Central memory CD4-positive, alpha-beta T cell (primary cell): ENCODE measurements at places on chromosomes 5 and 9.
A peak's percentile ranks its signal among the peaks of the same experiment; 100 is the strongest.

DNA sequence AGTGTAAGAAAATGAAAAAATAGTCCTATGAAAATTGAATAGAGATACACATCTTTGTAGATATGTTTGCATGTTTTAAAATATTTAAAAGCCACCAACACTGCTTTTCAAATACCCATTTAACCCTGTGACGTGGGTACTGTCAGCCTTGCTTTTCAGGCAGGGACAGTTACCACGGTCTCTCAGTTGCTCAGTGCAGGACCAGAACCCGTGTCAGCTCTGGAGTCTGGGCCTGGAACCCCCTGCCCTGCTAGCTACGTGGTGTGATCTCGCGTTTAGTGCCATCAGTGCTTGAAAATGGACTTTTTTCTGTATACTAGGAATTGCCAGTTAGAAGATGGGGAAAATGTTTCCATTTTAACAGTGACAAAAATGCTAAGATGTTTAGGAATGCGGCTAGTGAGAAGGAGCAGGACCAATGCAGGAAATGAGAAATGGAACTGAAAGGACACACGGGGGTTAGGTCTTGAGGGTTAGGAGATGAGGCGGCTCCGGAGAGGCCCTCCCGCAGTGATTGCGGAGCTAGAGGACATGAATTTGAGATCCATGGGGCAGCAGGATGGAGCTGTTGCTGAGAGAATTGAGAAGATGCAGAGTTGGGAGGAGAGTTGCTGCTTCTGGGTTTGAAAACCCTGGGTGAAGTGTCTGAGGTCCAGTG, 13.7 kb downstream of the RNU6ATAC start:
- no peak for DNase-seq

DNA sequence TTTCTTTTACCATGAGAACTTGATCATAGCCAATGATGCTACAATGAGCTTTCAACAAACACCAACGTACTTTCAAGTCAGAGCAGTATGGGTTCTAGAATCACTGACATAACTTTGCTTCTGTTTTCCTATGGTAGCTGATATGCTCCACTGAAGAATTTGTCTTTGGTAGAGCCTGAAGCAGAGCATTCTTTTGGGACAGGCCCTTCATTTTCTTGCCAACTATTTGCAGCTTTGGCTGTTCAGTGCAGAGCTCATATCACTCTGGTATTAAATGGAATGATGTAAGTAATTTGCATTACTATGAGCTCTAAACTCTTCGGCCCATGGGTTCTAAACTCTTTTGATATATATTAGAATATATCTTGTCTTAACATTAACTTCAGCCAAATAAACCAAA, 51.8 kb upstream of the APC start:
- no peak for DNase-seq

DNA sequence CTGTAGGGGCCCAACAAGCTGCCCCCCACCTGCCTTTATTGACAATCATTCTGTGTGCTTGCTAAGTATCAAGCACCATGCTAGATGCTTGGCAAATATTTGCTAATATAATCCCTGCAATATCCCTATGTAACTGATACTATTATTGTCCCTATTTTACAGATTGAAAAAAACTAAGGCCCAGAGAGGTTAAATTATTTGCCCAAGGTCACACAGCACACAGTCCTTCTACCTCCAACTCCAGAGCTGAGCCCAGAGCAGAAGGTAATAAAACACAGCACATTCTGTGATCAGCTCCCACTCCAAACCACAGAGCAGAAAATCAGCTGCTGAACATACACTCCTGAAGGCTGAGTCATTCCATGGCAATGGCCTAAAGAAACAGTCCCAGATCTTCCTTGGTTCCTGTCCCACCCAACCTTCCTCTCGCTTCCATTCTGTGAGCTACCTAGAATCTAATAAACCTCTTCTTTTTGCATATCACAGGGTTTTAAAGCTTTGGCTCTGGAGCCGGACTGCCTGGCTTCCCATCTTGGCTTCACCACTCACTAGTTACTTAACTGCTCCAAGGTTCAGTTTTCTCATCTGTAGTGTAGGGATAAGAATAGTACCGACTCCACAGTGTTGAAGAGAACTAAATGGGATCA, 66.7 kb upstream of the ADRA1B start:
- DNase-seq, result no peak

GRCh38 chr5:98905857-98906688, 22.7 kb downstream of the CHD1 start:
- peak; percentile 57 for DNase-seq

GRCh38 chr5:173187054-173187743, 42.9 kb downstream of the BNIP1 start:
- DNase-seq, result no peak

- DNase-seq, result no peak
Measured at GRCh38 chr9:34562135-34562745, 27.3 kb downstream of the CNTFR start.

- peak; percentile 48 for DNase-seq
Measured at GRCh38 chr5:61304590-61305381, 27.3 kb upstream of the ZSWIM6 start.

DNA sequence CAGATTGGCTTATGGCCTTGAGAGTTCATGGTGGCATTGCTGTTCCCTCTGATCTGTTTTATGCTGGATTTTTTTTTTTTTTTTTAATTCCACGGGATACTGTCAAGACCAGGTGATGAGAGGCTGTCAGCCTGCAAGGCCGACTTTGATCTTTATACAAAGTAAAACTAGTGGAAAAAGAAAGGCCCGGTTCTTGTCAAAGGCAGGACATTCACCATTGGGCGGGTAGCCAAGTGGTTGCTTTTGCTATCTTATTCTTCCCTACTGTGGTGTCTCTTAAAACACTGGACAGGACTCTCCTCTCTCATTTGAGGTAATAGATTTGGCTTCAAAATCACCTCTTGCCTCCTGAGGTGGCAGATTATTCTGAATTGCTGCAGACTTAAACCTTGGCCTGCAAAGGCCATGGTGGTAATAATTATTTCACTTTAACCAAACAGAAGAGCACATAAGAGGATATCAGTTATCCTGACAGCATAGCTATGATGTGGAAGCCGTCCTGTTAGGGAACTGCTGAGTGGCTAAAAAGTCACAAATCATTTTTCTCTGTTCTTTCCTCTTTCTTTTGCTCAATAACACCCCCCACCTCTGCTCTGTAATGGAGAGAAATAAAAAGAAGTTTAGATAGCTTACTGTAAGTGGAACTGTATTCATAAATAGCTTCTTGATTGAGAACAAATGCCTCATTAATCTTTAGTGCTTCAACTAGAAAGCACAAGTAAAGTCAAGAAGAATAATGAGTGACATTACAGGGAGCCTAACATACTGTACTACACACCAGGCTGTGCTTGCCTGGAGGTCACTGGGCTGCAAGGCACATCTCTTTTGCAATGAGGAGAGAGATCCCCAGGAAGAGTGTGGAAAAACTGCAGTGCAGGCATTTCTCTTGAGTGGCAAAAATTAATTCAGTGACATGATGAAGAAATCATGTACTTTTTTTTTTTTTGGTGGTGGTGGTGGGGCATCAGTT, 275.6 kb downstream of the KDM4C start:
- no peak for DNase-seq

- no peak for DNase-seq
Measured at GRCh38 chr5:154782326-154782725, 27.1 kb downstream of the LARP1 start.

DNA sequence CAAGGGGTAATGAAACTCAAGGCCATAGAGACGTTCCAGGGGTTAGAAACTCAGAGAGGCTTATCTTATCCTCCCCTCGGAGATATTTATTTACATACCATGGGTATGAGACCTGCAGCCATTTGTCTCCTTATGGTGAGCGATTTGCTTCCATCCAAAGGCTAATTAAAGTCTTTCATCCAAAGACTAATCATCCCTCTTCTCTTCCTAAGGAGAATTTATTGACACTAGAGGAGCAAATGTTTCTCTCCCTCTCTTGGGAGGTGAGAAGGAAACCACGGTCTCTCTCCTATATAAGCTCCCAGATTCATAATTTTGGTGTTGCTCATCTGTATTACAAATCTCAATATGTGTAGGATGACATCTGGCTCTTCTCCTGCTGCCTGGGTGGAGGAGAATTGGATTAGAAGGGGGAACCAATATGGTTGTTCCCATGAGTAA, 31.0 kb upstream of the RPS23 start:
- DNase-seq, result no peak

GRCh38 chr9:98081477-98082219, 25.1 kb downstream of the NANS start:
- DNase-seq, result no peak

- DNase-seq, result no peak
Measured at GRCh38 chr5:76863001-76863400, 13.2 kb downstream of the S100Z start.

- no peak for DNase-seq
Measured at GRCh38 chr5:59782856-59783255, 110.7 kb downstream of the PDE4D start.

DNA sequence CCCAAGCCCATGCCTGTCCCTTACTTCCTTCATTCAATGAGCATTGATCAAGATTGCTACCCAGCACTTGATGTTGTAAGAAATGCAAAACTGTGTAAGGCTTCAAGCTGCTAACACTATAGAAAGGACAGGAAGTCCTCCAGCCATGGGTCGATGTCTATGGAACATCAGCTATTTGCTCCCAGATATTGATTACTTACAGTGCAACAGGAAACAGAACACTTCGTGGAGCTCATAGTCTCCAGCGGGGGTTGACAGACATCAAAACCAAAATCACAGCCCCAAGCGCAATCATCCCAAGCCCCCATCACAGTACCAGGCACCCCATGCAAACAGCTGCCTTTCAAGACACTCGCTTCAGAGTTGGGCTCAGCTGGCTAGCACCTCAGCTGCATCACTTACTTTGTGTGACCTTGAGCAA, 26.8 kb upstream of the DUSP1 start:
- no peak for DNase-seq

GRCh38 chr5:62778316-62779009, 199.8 kb downstream of the LRRC70 start:
- DNase-seq, result no peak

DNA sequence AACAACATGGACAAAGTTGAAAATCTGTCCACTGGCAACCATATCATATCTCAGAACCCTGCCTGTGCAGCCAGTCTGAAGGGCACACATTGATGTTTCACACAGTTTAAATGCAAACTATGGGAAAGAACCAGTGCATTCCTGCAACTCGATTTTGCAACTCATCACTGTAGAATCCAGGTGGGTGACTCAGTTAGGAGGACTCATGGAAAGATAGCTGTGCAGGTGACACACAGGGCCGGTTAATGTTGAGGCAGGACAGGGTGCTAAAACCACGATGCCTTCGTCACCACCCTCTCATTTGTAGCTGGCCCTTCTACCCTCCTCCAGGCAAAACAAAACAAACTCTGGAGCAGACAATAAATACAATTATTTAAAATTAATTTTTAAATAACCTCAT, 62.8 kb downstream of the TLE1 start:
- no peak for DNase-seq

GRCh38 chr5:56026863-56027300, 32.1 kb upstream of the IL6ST start:
- DNase-seq, result no peak

GRCh38 chr9:14127656-14128055, 186.3 kb downstream of the NFIB start:
- DNase-seq, result no peak

DNA sequence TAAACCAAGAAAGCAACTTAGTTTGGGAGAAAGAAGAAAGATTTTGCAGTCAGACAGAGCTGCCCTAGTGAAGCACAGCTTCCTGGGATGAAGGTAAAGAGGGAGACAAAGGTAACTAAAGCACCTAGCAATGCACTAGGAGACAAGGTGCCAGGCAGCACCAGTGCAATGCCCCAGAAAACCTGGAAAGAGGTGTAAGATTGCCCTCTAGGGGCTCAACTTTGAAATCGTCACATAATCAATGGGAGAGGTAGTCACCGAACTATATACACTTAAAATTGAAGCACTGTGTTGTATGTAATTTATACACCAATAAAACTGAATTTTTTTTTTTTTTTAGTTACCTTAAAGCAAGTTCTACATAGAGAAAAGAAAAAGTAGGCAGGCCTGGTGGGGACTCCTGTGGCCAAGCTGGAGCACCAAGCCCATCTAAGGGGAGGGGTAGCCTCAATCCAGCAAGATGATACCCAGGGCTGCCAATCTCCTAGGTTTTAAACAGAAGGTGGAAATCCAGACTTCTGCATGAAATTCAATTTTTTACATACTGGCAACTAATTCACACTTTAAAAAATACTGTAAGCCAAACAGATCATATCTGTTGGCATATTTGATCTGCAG, 48.2 kb downstream of the CDK5RAP2 start:
- no peak for DNase-seq

DNA sequence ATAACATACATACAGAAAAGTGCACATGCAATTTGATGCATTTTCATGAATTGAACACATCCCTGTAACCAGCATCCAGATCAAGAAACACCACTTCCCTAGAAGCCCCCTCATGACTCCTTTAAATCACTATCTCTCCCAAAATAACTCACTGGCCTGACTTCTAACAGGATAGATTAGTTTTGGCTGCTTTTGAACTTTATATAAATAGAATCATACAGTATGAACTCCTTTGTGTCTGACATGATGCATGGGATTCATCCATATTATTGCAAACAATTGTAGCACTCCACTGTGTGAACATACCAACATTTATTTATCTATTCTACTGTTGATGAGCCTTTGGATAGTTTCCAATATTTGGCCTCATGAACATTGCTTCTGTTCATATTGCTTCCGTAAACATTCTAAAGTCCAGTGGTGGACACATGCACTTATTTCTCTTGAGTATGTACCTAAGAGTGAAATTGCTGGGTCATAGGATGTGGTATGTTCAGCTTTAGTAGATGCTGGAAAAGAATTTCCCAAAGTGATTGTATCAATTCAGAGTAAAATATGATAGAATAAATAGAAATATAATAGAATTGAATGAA, 148.7 kb upstream of the GDNF start:
- DNase-seq, result no peak

- DNase-seq, result no peak
Measured at GRCh38 chr5:154097031-154097430, 58.3 kb downstream of the MFAP3 start.

- no peak for DNase-seq
Measured at GRCh38 chr9:79264511-79265355, 307.0 kb upstream of the TLE4 start.

GRCh38 chr5:170785416-170785815, 1.9 kb downstream of the GABRP start:
- no peak for DNase-seq

DNA sequence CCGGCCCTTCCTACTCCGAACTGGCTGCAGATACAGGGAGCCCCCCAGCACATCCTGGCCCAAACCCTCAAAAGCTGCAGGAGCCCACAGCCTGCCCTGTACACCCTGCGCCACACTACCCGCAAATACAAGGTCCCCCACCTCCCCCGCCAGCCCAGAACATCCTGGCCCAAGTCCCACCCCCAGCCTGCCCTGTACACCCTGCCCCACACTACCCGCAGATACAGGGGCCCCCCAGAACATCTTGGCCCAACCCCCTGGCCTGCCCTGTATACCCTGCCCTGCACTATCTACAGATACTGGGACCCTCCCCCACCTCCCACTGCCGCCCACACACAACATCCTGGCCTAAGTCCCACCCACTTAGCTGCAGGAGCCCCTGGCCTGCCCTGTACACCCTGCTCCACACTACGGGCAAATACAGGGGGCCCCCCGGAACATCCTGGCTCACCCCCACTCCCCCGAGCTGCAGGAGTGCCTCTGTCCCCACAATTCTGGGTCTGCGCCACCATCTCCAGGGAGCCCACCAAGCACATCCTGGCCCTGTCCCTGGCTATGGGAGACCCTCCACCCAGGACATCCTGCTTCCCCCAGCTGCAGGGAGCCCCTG, 8.3 kb downstream of the LPCAT1 start:
- no peak for DNase-seq
